Astrocyte (in vitro differentiated cells and primary cell): ENCODE measurements at places on chromosomes 5 and 9. TPM values are rescaled to one million over a fixed set of nuclear protein-coding genes. Genes with fewer than 3 reads are reported as not detected.
A peak's percentile ranks its signal among the peaks of the same experiment; 100 is the strongest.

RPP25L gene
- 13.9 TPM in 2 replicates for total RNA-seq

- no peak for DNase-seq
Observed at GRCh38 chr5:149386166-149386565, 7.1 kb upstream of the IL17B start.

DNA sequence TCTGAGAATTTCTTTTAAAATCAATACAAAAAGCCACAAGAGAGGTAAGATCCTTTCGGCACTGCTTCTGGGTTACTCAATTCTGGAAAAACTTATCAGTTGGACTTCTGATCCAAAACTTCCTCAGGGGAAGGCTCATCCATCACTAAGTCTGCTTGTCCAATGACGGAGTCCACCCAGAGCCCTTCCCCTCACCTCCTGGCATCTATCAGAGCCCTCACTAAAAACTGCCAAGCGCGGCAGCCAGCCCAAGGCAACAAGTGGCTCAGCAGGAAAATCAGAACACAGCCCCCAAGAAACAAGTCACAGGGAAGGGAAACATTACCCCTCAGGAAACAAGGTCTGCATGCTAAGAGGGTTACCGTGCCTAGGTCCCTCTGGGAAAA is 869 bp upstream of the ESM1 start:
- peak; percentile 39 for DNase-seq

GRCh38 chr9:131923766-131924165 is 155.9 kb downstream of the MED27 start:
- DNase-seq = peak; percentile 70

GRCh38 chr5:132776938-132777208 is 166 bp downstream of the SEPTIN8 start:
- DNase-seq = no peak

DNA sequence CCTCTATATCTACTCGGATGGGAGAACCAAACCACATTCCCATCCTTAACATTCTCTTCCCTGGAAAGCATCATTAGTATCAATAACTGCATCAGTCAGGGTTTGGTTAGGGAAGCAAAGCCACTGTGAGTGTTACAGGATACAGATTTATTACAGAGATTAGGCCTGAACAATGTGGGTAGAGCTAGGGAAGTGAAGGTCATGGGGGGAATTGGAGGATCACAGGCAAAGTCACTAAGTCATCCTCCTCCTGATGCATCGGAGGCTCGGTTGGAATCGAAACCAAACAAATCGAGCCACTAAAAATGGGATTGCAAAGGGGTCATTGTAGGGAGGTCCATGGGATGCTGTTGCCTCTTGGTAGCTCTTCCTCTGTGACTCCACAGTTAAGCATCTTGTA is 61.8 kb upstream of the ZBTB43 start:
- no peak for DNase-seq

GRCh38 chr5:83636156-83636555 is 84.5 kb downstream of the HAPLN1 start:
- DNase-seq = peak; percentile 66

EGFL7 gene
- total RNA-seq = 12.3 and 15.5 TPM in 2 replicates

GRCh38 chr5:53779541-53779981 is 219.1 kb downstream of the NDUFS4 start:
- DNase-seq = peak; percentile 52

PTGDS gene
- total RNA-seq = 5.0 and 5.6 TPM in 2 replicates

DNA sequence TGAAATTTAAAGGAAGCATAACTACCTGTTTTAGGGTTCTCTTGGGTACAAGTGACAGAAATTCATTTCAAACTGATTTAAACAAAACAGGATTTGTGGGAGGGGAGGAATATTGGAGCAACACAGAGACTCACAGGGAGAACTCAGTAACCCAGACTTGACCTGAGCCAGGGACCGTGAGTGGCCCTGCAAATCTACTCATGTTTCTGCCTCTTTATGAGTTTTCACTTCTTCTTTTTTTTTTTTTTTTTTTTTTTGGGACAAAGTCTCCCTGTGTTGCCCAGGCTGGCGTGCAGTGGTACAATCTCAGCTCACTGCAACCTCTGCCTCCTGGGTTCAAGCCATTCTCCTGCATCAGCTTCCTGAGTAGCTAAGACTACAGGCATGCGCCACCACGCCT is 405.6 kb upstream of the ZNF608 start:
- DNase-seq = no peak

ENC1 gene
- 363 and 389 TPM in 2 replicates for total RNA-seq

DNA sequence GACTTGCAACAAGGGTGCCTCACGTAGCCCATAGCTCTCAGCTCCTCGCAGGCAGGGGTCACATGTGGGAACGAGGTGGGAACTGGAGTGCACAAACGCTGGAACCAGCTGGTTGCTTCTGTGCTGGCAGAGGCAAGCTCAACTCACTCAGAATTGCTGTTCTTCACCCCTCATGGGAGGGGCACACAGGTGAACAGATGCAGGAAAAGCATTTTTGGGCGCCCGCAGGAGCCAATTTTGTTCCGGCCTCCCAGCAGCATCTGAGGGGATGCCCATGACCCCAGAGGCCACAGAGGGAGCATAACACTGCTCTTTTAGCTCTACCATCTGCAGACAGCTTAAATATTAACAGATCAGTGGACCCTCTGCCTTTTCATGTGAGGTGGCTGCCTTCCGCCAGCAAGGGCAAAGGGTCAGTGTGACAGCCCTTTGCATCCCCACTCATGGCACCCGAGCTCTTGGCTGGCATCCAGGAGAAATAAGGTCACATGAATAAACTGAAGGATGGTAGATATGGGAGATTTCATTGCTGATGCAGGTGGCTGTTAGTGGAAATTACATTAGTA is 196.2 kb downstream of the SLCO4C1 start:
- DNase-seq = no peak

GRCh38 chr5:41356786-41357185 is 143.5 kb upstream of the C6 start:
- no peak for DNase-seq

GPR151 gene
- total RNA-seq = not detected in 2 replicates

- no peak for DNase-seq
Observed at GRCh38 chr5:92424785-92425426, 1041.8 kb upstream of the ARRDC3 start.

- DNase-seq = peak; percentile 68
Observed at GRCh38 chr9:13915591-13916301, 398.2 kb downstream of the NFIB start.

DNA sequence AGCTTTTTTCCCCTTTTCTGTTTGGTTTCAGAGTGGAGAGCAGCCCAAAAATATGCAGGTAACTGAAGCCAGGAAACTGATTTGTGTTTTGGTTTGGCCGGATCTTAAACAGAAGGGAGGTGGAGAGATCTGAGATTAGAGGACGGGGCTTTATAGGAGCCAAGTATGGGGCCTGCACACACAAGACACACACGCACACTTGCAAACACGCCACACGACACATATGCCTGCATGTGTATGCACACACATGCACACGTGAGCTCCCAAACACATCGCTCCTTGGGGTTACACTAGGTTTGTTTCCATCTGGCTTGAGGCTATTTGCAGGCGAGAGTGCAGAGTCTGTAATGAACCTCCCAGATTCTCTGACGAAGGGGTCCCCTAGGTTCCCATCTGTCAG is 18.3 kb downstream of the BTNL9 start:
- no peak for DNase-seq

GRCh38 chr5:128877476-128877875 is 87.8 kb upstream of the SLC27A6 start:
- no peak for DNase-seq

- DNase-seq = peak; percentile 56
Observed at GRCh38 chr5:140345919-140346347, 470 bp downstream of the HBEGF start.

DNA sequence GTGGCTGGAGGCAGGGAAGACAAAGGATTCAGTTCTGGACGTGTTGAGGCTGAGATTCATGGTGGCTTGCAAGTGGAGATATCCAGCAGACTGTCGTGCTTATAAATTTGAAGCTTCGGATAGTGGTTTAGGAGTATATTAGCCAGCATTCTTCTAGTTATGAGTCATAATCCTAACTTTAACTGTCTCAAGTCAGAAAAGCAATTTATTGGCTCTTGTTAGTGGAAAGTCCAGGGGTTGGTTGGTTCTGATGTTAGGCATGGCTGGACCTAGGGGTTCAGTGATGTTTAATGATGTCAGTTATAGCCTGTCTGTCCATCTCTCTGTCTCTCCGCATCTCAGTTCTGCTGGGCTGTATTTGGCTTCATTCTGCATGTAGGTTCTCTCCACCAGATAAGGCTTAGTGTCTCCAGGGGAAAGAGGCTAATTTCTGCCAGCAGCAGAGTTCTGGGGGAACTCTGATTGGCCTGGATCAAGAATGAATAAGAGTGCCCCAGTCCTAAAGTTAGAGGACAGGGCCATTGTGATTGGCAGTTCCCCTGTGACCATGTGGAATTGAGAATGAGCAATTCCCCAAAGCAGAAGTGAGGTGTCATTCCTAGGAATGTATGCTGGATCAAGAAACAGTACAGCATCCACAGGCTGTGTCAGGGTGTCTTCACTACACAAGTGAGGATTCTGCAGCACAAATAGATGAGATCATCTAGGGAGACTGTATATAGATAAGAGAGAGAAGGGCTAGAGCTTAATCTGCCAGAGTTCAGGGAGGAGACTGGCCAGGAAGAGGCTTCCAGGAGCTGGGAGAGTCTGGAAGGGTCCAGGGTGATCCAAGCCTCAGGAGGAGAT is 72.9 kb upstream of the SHB start:
- peak; percentile 91 for DNase-seq
